ENCODE measurements at places on chromosomes 3 and 15.

DNA sequence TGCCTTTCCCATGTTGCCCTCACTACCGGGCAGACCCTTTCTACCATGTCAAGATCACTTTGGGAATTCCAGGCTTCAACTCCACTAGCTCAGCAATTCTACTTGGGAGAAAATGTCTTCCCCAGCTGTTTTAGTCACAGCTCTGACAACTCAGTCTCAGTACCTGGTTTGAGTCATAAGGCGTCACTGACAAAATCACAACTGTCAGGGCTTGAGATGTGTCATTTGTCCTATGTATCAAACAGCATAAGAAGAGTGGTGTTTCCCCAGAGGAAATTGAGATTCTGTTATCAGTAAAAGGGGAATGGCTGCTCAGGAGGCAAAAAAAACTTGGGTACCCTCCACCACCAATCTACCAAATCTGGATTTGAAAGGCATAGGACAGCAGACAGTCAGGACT, 594.9 kb upstream of the SUCLG2 start:
- DNase-seq, result no peak

DNA sequence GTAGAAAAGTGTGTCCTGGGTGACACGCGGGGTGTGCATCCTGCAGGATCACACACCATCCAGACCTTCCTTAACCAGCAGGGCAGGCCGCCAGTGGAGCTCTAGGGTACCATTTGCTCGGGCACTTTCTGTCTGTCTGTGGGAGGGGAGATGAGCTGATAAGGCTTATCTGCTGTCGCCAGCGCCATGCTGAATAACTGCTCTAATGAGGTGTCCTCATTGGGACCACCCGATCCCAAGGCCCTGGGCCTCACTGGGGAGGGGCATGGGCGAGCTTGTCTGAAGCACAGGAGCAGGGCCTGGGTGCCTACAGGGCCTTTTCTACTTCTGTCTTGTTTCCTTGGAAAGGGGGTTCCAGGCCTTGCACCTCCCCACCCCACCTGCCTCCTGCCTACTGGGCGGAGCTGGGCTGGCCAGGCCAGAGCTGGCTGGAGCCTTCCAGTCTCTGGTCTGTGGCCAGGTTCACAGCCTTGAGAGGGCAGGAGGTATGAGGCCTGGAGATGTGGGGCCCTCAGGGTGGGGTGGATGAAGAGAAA, 2.5 kb upstream of the GATA2 start:
- no peak for DNase-seq

- no peak for DNase-seq
Observed at GRCh38 chr3:64895106-64895990, 207.5 kb upstream of the ADAMTS9 start.

DNA sequence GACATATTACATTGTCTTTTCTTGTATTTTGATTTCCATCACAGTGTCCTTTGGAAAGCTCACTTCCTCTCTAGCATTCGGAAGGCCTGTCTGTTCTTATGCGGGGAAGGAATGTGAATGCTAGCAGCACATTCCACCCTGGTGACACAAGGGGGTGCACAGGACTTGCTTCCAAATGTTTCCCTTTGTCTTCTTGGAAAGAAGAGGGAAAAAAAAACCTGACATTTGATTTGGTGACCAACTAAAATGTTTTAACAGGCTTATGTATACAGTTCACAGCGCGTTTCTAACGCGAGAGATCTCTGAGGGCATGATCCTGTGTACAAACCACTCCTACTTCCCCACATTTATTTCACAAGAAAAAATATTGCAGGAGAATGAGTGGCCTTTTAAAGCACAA, 107.6 kb upstream of the FXR1 start:
- peak; percentile 86 for DNase-seq

DNA sequence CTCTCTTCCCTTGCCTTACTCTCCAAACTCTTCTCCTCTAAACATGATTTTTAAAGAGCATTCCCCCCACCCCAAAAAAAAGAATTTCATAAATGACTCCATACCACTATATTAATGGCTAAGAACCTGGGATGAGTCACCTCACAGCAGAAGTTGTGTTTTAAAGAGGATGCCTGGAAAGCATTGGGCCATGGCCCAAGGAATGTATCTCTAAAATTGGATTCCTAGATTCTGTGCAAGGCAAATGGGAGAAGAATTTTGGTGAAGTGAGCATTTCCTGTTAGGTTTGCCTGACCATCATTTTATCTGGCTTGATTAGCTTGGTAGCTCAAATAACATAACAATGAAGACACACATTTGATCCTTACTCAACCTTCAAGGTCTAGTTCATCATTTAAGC, 251.4 kb downstream of the NR1D2 start:
- DNase-seq, result no peak

DNA sequence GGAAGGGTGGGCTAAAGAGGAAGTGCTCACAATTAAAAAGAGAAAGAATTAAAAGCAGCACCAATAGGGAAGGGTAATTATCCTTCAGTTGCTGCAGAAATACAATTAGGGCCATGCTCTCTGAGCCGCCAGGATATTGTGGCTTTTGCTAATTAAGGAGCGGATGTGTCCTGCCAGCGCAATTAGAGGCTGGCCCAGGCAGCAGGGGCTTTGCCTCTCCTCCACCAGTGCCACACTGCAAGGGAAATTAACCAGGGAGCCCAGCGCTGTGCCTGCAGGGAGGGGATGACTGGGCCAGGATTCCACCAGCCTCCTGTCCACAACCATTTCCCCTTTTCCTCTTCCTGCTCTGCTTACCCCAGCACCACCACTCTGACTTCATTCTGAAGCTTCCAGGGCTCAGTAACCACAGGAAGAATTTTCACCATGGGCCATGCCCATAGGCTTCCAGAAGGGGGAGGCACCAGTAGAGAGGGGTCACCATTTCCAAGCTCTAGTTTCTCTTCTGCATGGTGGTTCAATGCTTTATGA, 10.4 kb upstream of the AEN start:
- no peak for DNase-seq

DNA sequence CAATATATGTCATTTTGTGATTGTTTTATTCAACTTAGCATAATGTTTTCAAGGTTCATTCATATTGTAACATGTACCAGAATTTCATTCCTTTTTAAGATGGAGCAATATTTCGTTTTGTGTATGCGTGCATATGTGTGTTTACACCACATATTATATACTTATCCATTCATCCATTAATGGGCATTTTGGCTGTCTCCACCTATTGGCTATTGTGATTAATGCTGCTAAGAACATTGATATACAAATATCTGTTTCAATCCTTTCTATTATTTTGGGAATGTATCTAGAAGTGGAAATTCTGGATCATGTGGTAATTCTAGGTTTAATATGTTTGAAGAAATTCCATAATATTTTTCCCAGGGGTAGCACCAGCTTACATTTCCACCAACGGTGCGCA, 403.9 kb upstream of the LMCD1 start:
- no peak for DNase-seq

DNA sequence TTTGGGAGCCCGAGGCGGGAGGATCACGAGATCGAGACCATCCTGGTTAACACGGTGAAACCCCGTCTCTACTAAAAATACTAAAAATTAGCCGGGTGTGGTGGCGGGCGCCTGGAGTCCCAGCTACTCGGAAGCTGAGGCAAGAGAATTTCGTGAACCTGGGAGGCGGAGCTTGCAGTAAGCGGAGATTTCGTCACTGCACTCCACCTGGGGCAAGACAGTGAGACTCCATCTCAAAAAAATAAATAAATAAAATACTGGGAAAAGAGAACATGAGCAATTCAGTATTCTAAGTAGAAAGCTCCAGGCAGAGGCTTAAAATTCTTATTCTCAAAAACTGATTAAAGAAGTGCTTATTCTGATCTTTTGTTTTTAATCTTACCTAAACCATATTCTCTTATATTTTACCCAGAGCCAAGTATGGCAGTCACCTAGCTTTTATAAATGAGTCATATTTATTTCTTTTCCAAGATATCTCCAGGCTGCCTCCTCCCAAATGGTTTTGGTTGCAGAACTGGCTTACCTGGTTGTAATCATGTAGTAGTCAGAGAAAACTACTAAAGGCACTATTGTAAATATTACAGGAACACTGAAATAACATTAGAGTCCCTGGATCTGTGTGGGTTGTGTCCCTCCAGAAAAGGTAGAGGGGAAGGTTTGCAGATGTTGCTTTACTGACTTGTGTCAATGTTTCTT, 45.8 kb upstream of the DYNC1LI1 start:
- no peak for DNase-seq

DNA sequence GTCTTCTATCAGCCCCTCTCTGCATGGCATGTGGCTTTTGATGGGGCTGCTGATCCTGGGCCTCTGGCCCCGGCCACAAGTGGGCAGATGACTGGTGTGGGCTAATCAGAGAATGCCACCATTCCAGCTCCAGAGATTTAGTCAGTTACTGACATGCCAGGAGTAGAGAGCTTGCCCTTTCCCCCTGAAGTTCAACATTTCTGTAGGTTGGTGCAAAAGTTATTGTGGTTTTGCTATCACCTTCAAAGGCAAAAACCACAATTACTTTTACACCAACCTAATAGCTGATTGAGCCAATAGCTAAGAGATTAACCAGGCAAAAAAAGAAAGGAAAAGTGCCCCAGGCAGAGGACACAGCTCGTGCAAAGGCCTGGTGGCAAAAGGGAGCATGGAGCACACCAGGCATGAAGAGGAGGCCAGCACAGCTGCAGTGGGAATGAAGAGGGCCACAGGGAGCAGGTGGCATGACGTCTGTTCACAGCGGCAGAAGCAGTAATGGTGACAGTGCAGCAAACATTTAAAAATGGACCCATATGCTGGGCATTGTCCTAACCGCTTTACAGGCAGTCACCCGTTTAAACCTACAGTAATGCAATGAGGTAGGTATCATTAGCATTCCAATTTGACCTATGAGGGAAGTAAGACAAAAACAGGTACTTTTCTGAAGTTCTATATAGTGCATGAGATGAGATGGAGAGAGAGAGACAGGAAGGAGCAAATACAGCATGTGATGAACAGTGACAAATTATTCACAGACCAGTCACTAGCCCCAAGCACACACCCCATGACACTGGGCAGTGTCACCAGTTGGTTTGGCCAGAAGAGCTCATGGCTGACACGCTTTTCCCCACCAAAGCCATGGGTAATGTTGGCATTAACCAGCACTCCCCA, 373.0 kb upstream of the PROK2 start:
- DNase-seq, result no peak

- no peak for DNase-seq
Observed at GRCh38 chr3:73041537-73041936, 19.9 kb upstream of the EBLN2 start.

- DNase-seq, result peak; percentile 74
Observed at GRCh38 chr3:113241292-113242095, 30.1 kb downstream of the BOC start.

- DNase-seq, result no peak
Observed at GRCh38 chr15:99683000-99683670, 50.1 kb downstream of the LYSMD4 start.

- DNase-seq, result no peak
Observed at GRCh38 chr15:57819646-57820045, 113.1 kb downstream of the POLR2M start.

DNA sequence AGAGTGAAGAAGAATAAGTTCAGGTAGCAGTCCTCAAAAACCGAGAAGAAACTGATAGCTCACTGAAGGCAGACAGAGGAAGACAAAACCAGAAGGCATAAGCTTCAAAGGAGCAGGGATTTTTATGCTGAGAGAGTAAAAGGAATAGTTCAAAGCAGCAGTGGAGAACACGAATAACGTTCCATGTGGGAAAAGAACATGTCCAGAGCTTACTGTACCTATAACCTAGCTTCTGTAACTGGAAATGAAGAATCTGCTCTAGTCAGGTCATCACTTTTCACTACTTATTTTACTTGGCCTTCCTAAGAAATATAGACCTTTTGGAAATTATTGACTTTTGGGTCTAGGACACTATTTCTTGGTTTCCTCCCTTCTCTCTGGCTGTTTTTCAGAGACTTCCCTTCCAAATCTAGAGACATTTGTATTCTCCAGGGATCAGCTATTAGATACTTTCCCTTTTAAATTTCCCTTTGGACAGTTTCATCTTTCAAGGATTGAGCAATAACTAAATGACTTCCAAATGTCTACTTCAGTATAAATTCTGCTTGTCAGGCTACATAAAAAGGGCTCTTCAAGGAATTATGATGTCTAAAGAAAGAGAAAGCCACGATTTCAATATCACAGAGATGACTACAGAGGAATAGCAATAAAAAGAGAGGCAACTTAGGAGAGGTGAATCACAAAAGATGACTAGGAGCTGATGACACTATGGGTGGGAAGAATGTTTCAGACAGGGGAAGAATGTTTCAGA, 46.7 kb downstream of the UBE3A start:
- no peak for DNase-seq

DNA sequence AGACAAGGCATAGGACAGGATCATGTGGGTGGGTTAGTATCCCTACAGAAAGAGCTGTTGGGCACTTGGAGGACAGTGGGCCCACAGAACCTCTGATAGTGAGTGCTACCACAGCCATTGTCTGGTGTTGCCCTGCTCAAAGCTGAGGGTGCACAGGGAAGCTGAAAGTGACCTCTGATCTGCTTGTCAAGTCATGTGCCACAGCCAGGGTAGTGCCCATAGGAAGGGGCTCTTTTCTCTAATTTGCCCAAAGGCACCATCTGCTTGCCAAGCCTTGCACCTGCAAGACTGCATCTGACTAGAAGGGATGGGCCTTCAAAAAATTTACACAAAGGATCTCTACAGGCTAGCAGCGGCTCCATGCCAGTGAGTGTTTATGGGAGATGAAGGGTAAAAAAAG, 87.4 kb upstream of the GSK3B start:
- no peak for DNase-seq

DNA sequence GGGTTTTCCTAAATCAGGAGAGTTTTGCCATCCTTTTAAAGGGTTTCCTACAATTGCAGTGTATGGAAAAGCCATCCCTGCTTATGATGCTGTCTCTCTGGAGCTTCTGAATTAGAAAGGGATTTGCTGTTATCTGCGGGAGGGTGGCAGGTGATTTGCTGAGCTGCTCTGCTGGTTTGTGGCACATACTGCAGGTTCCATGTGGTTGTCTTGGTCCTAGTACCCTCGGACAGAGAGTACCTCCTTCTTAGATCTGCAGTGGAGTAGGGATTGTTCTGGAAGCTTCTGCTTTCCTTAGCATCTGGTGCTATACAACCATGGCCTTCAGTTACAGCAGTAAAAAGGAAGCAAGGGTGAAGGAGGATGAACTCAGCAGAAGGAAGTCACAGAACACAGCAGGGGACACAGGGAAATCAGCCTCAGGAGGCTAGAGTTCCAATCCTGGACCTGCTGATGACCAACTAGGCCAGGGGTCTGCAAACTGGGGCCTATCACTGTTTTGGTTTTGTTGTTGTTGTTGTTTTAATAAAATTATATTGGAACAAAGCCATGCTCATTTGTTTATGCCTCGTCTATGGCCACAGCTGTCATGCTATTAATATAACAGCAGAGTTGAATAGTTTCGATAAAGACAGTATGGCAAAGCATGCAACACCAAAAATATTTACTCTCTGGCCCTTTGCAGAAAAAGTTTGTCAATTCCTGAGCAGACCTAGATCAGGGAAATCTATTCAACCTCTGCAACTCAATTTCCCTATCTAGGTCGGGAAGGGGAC, 39.5 kb downstream of the STARD5 start:
- DNase-seq, result no peak

GRCh38 chr3:119630880-119631329, 29.5 kb downstream of the POPDC2 start:
- DNase-seq, result no peak
